ENCODE measurements at places on chromosomes 4 and X. TPM values are rescaled to one million over a fixed set of nuclear protein-coding genes. Genes with fewer than 3 reads are reported as not detected.

PROM1 gene
- 0.24 TPM for total RNA-seq

FAAH2 gene
- 0.14 TPM for total RNA-seq

MAGEB17 gene
- total RNA-seq = not detected

MUC7 gene
- not detected for total RNA-seq

PTCHD1 gene
- total RNA-seq = not detected

SLITRK4 gene
- total RNA-seq = not detected

HERC6 gene
- 8.0 TPM for total RNA-seq

CSAG1 gene
- total RNA-seq = not detected

TMSB15A gene
- total RNA-seq = not detected

FAM236A gene
- not detected for total RNA-seq

DNA sequence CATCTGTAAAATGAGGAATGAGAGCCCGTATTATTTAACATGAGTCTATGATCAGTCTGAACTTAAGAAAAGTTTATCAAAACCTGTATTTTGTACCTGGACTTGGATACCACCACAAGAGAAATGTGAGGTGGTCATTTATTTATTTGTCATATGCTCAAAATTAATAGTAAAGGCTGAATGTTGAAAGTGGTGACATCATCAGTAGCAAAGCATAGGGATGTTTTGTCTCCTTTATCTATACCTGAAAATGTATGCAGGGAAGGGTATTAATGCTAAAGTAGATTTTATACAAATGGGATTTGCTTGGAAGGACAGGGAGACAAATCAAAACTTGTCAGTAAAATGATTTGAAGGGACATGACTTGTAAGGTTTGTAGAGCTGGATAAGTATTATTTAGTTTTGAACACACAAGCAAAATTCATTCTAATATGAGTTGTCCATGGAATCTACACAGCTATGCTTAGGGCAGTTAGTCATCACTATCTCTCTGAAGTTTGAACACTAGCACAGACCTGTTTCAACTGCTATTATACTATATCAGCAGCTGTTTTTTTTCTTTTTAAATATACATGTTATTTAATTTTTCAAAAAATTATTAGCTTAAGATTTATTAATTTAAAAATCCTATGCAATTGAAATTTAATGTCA is 52.4 kb upstream of the GUCY1A1 start:
- H3K4me3 ChIP-seq = no peak overlapping the region
- H3K36me3 ChIP-seq = no peaks in the 10 kb centered on the region
- H3K27me3 ChIP-seq = no peaks in the 10 kb centered on the region
- H3K4me1 ChIP-seq = no peaks in the 10 kb centered on the region

DNA sequence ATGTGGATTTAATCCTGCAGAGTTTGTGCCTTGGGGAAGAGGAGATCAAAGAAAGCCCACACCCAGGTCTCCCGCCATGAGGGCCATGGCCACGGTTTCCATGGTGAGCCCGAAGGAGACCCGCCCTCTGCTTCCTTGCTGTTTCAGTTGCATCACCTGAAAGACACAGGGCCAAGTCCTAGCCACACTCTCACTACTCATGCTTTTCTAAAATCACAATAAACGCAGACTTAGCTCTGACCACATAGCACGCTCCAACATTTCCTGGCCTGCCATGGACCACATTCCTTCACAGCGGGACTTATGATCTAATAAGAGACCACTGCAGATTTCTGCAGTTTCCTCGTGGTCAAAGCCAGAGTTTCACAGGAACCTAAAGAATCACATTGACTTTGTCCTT is 426.0 kb upstream of the NR3C2 start:
- H3K4me1 ChIP-seq = no peaks in the 10 kb centered on the region
- H3K27me3 ChIP-seq = no peaks in the 10 kb centered on the region
- no peak overlapping the region for H3K27ac ChIP-seq
- DNase-seq = no peak
- H3K4me3 ChIP-seq = no peak overlapping the region

DNA sequence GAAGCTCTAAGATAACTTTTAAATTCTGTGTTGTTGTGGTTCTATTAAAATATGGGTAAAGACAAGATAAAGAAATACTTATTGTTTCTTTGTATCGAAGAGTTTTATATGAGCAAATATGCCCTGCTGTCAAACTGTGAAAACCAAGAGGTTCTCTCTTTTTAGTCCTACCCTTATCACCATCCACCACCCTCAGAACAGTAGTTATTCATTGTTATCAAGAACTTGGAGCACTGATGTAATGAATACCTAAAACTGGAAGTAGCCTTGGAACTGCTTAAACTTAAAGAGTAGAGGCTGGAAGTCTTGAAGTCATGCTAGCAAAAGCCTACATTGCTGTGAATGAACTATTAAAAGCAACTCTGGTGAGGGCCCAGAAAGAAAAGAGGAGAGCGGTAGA is 9.2 kb downstream of the PIR start:
- no peaks in the 10 kb centered on the region for H3K4me1 ChIP-seq
- H3K4me3 ChIP-seq = no peak overlapping the region
- no peak for DNase-seq

DNA sequence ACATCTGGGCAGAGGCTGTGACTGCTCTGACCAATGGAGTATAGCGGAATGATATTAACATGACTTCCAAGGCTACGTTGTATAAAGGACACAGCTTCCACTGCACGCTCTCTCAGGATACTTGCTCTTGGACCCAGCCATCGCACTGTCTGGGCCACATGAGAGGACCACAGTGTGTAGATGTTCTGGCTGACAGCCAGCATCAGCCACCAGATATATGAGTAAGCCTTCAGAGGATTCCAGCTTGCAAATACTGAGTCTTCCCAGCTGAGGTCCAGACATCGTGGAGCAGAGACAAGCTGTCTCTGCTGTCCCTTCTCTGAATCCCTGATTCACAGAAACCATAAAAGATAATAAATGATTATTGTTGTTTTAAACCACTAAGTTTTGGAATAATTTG is 146.8 kb upstream of the USP9X start:
- no peak for DNase-seq
- H3K36me3 ChIP-seq = no peaks in the 10 kb centered on the region
- H3K4me1 ChIP-seq = peaks cover 6% of the 10 kb centered on the region
- H3K4me3 ChIP-seq = no peak overlapping the region
- peaks cover 3% of the 10 kb centered on the region for H3K27me3 ChIP-seq
- H3K27ac ChIP-seq = no peak overlapping the region

GRCh38 chrX:3651277-3651676 is 62.2 kb downstream of the PRKX start:
- H3K4me3 ChIP-seq = no peak overlapping the region
- no peaks in the 10 kb centered on the region for H3K27me3 ChIP-seq
- no peaks in the 10 kb centered on the region for H3K4me1 ChIP-seq
- peaks cover 4% of the 10 kb centered on the region for H3K36me3 ChIP-seq
- H3K27ac ChIP-seq = no peak overlapping the region
- no peak for DNase-seq

DNA sequence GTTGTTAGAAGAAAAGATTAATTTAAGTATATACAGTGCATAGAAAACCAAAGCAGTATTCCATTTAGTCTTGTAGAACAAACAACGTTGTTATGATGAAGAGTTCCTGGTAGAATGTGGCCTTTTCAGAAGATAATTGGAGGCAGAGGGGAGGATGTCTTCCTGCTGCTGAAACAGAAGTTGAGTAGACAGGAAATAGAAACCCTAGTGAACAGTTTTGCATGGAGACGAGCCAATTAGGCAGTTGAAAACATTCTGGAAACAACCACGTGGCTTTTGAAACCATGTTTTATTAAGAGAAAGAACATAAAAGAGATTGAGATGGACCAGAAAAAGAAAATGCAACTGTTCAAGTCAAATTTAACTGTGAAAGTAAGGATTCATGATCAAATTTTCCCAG is 325.2 kb downstream of the CAMK2D start:
- H3K27me3 ChIP-seq = peaks cover 32% of the 10 kb centered on the region
- H3K36me3 ChIP-seq = no peaks in the 10 kb centered on the region
- no peak overlapping the region for H3K4me3 ChIP-seq
- no peak for DNase-seq
- H3K4me1 ChIP-seq = peaks cover 8% of the 10 kb centered on the region

- no peak overlapping the region for H3K4me3 ChIP-seq
- H3K27ac ChIP-seq = no peak overlapping the region
- no peak for DNase-seq
- no peaks in the 10 kb centered on the region for H3K36me3 ChIP-seq
Measured at GRCh38 chr4:127667116-127667515, 34.4 kb downstream of the INTU start.

- no peak for DNase-seq
- H3K4me1 ChIP-seq = no peaks in the 10 kb centered on the region
- H3K4me3 ChIP-seq = no peak overlapping the region
- no peak overlapping the region for H3K27ac ChIP-seq
- H3K36me3 ChIP-seq = no peaks in the 10 kb centered on the region
Measured at GRCh38 chrX:3345281-3346191, 916 bp downstream of the MXRA5 start.

DNA sequence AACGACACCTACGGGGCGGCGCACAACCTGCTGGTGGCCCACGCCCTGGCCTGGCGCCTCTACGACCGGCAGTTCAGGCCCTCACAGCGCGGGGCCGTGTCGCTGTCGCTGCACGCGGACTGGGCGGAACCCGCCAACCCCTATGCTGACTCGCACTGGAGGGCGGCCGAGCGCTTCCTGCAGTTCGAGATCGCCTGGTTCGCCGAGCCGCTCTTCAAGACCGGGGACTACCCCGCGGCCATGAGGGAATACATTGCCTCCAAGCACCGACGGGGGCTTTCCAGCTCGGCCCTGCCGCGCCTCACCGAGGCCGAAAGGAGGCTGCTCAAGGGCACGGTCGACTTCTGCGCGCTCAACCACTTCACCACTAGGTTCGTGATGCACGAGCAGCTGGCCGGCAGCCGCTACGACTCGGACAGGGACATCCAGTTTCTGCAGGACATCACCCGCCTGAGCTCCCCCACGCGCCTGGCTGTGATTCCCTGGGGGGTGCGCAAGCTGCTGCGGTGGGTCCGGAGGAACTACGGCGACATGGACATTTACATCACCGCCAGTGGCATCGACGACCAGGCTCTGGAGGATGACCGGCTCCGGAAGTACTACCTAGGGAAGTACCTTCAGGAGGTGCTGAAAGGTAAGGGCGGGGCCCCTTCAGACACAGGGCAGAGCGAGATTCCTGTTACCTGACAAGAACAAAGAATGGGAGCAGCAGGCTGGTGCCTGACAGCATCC is 11.7 kb downstream of the RPL9 start:
- no peaks in the 10 kb centered on the region for H3K27me3 ChIP-seq
- peaks cover under 1% of the 10 kb centered on the region for H3K4me1 ChIP-seq
- peaks cover 8% of the 10 kb centered on the region for H3K36me3 ChIP-seq
- H3K27ac ChIP-seq = peak overlapping the region; percentile 11
- DNase-seq = peak; percentile 85

DNA sequence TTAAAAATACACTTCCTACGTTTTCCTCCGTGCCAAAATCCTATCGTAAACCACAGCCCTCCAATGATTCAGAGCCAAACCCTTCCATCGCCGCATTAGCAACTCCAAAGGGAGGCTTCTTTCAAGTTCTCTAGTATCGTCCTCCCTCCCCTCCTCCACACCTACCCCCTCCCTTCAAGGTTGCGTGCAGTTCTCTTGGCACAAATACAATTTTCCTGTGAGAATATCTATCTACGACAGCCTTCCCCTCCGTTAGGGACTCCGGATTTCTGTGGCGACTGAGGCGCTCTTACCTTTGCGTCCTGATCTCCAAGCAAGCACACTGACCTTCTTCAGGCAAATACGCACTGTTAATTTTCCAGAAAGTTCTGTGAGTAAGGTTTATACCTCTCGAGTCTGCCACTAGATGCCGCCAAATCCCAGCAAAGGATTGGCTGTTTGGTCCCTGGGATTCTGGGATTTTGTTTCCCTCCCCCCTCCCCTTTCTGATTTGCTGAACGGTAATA is 1.2 kb upstream of the MORF4L2 start:
- no peak overlapping the region for H3K27ac ChIP-seq
- H3K4me1 ChIP-seq = peaks cover 4% of the 10 kb centered on the region
- peaks cover 2% of the 10 kb centered on the region for H3K27me3 ChIP-seq
- H3K36me3 ChIP-seq = peaks cover 6% of the 10 kb centered on the region

DNA sequence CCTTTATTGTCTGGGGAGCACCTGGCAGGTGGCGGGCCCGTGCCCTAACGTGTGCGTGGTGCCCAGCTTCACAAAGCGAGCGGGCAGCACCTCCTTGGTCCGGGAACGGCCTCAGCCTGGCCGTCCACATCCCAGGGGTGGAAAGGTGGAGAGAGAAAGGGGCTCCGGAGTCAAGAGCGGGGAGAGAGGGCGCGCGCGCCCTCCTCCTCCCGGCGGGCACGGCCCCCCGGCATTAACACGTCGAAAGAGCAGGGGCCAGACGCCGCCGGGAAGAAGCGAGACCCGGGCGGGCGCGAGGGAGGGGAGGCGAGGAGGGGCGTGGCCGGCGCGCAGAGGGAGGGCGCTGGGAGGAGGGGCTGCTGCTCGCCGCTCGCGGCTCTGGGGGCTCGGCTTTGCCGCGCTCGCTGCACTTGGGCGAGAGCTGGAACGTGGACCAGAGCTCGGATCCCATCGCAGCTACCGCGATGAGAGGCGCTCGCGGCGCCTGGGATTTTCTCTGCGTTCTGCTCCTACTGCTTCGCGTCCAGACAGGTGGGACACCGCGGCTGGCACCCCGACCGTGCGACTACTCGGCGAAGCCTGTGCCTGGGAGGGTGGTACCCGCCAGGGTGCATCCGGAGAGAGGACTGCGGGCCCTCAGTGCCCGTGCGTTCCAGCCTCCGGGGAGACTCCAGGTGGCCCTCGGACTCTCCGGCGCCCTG is at the start of gene KIT:
TSS of gene KIT (plus strand) at position 407 of the 701 bp plus-strand sequence. CDS start at position 465, 58 bp downstream.
- no peak for DNase-seq
- no peak within 1 kb of the TSS for H3K27ac ChIP-seq
- peak within 1 kb of the TSS; percentile 69 for H3K4me3 ChIP-seq
- H3K4me1 ChIP-seq = no peaks in the 10 kb centered on the region
- peaks cover 40% of the 10 kb centered on the region for H3K27me3 ChIP-seq
- H3K36me3 ChIP-seq = no peaks in the 10 kb centered on the region

DNA sequence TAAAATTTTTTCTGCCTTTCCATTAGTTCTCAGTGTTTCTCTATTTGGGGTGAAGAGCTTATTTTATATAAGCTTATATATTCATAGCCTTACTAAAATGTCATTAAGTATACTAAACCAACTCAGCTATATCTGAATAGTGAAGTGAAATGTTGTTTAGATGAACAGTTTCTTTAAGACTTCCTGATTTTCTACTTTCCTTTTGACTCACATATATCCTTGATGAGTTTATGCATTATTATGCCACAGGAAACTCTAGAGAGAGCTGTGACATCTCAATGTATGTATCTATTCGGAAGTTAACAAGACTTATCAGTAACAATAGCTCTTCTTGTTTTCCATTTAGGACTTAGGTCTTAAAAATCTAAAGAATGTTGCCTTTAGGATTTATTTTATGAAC is 1491.8 kb upstream of the IGFBP7 start:
- H3K27me3 ChIP-seq = no peaks in the 10 kb centered on the region
- no peak for DNase-seq
- no peak overlapping the region for H3K27ac ChIP-seq
- no peaks in the 10 kb centered on the region for H3K4me1 ChIP-seq

GRCh38 chrX:11628399-11628798 is 37.3 kb downstream of the ARHGAP6 start:
- peaks cover 5% of the 10 kb centered on the region for H3K27me3 ChIP-seq
- H3K4me3 ChIP-seq = no peak overlapping the region
- no peak for DNase-seq
- H3K27ac ChIP-seq = no peak overlapping the region
